Stimulated activated CD8-positive, alpha-beta memory T cell treated with anti-CD3 and anti-CD28 coated beads, Interleukin-4, amount 100 ng/mL, for 1 hour (primary cell): ENCODE measurements at places on chromosomes 5 and 9.

- DNase-seq = peak; percentile 27
These were observed 33.1 kb downstream of the APTX start for GRCh38 chr9:32968101-32969011.

- DNase-seq = no peak
These were observed 363.1 kb upstream of the PAPPA start for GRCh38 chr9:115790520-115790919.

GRCh38 chr5:18465833-18466681, 831.8 kb downstream of the TAF11L14 start:
- DNase-seq = no peak

- no peak for DNase-seq
These were observed 104.3 kb upstream of the PCSK1 start for GRCh38 chr5:96537386-96537785.

DNA sequence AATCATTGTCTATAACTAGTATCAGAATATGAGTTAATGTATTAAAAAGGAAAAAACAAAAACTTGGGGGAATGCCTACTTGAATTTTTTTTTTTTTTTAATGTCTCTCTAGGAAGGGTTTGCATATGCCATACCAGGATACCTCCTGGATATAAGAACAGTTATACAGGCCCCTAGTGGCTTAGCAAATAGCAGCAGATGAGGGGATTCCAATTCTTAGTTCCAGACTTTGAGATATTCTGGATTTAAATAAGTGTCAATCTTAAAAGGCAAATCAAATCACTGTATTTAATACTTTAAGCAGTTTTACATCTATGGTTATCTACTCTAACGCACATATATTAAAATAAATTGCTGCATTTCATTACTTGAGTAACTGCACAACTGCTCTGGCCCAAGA, 1055.5 kb upstream of the DMAC1 start:
- DNase-seq = no peak

DNA sequence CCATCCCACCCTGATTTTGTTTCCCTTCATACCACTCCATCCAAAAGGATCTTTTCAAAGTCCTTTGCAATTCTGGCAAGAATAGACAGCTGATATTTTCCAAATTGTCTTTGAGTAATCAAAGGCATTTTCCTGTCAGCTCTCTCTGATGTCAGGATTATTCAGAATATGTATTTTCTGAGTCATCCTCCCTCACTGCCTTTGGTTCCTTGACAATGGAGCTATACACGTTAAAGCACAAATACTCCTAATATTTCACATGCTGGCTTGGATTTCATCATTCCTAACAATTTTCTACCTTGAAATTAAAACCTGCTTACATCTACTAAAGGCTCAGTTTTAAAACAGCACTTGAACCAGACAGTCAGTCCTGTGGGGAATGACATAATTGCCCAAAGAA, 379.4 kb downstream of the GADD45G start:
- no peak for DNase-seq

- DNase-seq = no peak
These were observed 87.5 kb upstream of the ERCC6L2 start for GRCh38 chr9:95788021-95788420.

GRCh38 chr5:3167473-3167872, 416.0 kb upstream of the IRX2 start:
- DNase-seq = no peak

DNA sequence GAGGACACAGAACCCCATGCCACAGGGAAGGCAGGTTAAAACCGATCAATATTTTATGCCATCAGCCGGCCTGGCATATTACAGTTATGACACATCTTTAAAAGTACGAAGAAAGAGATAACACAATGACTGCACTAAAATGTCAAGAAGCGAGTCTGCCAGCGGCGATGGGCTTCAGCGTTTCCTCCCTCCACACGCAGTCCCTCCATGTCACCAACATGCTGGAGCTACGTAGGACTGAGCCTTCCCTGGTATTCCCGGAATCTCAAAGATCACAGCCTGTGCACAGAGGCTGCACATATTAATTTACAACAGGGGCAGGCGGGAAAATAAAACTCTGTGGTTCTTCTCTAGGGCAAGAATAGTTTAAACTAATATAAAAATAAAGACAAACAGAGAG, 257.7 kb downstream of the IRX1 start:
- DNase-seq = no peak

DNA sequence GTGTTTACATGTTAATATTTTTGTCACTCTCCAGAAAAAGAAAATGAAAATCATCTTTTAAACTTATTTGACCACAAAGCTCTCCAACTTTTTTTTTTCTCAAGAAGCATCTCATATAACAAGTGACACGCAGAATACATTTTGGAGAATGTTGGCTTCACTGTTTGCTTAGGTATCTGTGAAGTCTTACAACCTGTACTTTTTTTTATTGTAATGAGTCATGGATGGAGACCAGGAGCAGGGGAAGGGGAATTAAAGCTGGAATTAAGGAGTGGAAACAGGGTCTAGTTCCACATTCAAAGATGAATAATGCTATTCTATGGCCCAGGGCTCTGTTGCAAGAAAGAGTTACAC, 211.9 kb downstream of the MAN2A1 start:
- no peak for DNase-seq

GRCh38 chr5:31407921-31408693, 123.8 kb downstream of the DROSHA start:
- no peak for DNase-seq

GRCh38 chr5:159386028-159386711, 55.9 kb upstream of the IL12B start:
- no peak for DNase-seq

- peak; percentile 77 for DNase-seq
These were observed at the start of gene SETD9 for GRCh38 chr5:56909294-56910209. TSS of gene SETD9 (plus strand) at chr5:56909596. CDS start at chr5:56909646, 50 bp downstream.

- no peak for DNase-seq
These were observed 67.5 kb upstream of the S1PR3 start for GRCh38 chr9:88923653-88924288.

DNA sequence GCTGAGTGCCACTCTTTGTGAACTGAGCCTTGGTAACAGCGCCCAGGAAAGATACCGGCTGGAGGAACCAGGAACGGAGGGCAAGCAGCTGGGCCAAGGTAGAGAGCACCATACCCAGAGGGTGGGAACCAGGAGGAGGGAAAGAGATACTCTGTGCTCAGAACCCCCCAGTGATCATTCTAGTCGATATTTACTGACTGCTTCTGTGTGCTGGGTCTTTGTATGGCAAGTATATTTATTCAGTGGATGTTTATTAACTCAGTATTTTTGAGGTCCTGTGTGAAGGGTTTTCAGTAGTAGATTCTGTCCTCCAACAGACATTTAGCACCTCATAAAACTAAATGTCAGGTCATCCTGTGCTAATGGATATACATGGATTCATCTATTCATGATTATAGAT, 62.3 kb upstream of the RARS1 start:
- DNase-seq = no peak

DNA sequence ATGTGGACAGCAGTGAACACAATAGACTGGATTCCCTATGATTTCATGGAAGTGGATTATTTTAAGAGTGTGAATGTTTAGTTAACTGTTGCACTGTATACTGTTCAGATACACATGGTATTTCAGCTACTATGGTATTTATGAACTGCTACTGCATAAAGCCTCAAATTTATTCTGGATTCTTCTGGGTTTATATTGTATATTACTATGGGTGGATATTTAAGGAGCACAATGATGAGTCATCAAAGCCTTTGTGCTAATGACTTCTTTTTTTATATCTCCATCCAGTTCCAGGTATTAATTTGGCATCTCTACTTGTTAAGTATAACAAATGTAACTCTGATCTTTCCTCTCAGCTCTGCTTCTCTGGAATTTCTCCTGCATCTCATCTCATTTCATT, 6.8 kb downstream of the KDM4C start:
- DNase-seq = no peak

GRCh38 chr5:159978358-159978757, 30.6 kb upstream of the TTC1 start:
- no peak for DNase-seq

DNA sequence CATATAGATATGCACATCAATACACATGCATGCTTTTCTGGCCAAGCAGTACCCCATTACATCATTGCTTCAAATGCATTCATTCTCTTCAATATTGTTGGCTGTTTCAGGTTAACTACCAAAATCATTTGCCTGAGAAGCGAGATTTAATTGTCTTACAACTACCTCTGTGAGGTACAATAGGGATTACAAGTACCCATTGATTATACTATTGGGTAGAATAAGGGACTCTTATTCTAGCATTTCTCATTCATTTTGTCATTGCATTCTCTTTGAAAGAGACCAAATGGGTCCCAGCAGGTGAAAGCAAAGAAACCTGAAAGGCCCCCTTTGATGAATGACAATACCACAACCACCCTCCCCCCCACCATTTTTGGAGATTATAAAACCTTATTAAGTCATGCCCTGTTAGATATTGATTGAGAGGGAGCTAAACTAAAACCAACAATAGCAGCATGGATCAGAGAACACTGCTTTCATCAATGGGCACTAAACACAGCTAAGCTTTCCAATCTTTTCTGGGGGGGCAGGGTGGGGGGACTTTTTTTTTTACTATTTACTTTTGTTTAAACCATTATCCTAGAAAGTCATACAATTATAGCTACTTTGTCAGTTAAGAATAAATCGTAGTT, 375.0 kb upstream of the CCNH start:
- no peak for DNase-seq

GRCh38 chr9:108562176-108562575, 293.6 kb downstream of the ACTL7B start:
- no peak for DNase-seq

DNA sequence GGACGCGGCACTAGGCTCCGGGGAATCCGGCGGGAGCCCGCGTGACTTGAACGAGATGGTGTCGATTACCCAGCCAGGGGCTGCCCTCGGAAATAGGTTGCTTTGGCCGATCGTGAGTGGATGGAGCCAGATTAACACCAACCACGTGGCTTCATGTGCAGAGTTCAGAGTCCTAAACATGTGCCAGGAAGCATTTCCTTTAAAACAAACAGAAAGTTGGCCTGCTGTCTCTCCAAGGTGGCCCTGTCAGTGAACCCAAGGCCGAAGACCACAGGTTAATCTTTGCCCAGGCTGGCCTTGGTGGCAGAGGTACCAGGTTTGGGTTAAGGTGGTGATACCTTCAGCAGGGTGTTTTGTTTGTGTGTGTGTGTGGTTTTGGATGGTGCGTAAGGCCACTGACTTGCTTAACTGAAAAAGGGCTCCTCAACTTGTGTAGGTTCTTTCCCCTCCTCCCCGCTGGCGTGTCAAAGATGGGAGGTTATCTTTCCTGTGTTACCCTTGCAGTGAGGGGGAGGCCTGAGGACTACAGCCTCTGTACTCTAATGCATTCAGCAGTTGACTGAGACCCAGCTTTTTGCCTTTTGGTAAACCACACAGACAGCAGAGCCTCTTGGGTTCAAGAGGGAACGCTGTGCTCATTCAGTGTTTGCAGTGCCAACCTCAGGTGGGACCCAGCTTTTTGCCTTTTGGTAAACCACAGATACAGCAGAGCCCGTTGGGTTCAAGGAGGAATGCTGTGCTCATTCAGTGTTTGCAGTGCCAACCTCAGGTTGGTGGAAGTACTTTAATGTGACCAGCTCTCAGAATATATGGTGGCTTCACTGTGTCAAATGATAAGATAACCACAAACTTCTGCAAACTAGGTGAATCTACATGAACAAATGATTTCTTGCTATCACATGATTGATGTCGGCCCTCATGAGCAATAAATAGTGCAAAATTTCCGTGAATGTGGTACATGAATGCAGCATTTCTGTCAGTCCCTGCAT, 1.4 kb downstream of the IQGAP2 start:
- peak; percentile 35 for DNase-seq

GRCh38 chr5:138833080-138833479, 42.1 kb downstream of the LRRTM2 start:
- DNase-seq = no peak

GRCh38 chr5:120923026-120923425, 458.9 kb downstream of the PRR16 start:
- DNase-seq = no peak

DNA sequence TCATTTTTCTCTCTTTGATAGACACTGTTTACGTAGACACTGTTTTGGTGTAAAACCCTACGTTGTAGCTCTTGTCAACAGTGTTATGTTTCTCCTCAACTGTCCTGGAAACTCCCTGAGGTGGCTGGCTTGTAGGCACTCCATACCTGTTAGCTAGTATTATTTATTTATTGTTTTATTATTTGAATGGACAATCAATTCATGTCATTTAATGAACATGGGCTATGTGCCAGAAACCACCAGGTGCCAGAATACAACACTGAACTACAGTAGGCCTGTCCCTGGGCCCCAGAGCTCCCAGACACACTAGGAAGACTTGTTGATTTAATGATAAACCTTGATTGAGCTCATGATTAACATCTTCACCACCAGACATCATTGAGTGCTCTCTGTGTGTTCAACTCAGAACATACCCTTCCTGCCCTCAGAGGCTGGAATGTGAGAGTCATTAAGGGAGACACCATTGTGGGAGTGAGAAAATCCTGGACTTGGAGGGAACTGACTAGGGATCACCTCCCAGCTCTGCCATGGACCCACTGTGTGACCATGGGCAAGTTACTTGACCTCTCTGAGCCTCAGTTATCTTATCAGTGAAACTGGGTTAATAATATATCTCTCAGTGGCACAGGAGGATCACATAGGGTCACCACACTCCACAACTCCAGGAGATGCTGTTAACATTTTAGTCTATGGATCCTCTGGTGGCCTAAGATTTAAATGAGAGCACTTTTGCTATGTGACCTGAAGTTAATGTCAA, 19.2 kb downstream of the IRF1 start:
- no peak for DNase-seq

GRCh38 chr5:120960510-120960909, 496.4 kb downstream of the PRR16 start:
- no peak for DNase-seq

- no peak for DNase-seq
These were observed 79.3 kb downstream of the STARD4 start for GRCh38 chr5:111432883-111433536.

- no peak for DNase-seq
These were observed 24.4 kb upstream of the GRPEL2 start for GRCh38 chr5:149320791-149321330.

DNA sequence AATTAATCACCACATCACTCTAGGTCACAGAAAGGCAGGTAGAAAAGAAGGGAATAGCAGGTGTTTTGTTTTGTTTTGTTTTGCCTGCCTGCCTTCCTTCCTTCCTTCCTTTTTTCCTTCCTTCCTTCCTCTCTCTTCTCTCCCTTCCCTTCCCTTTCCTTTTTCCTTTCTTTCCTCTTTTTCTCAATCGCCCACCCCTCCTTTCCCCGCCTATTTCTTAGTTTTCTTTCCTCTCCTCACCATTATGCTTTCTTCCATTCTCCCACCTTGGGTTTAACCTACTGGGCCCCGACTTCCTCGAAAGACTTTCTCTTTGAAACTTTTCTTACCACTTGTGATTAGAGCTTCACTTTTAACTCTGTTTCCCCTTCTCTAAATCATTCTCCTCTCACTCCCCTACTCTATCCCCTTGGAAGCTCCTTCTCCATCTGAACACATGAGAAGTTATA, 231.3 kb upstream of the CD180 start:
- DNase-seq = no peak
